ENCODE measurements at places on chromosomes 12 and 14. TPM values are rescaled to one million over a fixed set of nuclear protein-coding genes. Genes with fewer than 3 reads are reported as not detected.

The KERA gene
- not detected for total RNA-seq

The MANSC1 gene
- 10.5 TPM for total RNA-seq

DNA sequence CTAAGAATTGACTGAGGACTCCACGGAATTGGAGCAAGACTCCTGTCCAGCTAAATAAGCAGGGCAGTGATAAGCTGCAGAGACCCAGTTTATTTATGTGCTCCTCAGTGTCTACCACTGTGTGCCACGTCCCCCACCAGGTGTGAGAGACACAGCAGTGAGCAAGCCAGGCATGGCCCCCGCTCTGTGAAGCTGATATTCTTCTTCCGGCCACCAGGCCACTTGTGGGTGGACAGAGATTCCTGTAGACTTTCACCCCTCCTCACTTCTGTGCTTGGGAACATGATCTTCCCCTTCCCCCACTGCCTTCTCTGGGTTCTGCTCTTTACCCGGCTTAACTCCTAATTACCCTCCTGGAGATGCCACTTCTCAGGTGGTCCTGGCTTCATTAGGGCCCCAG, 21.3 kb downstream of the BRAP start:
- no peak for DNase-seq

DNA sequence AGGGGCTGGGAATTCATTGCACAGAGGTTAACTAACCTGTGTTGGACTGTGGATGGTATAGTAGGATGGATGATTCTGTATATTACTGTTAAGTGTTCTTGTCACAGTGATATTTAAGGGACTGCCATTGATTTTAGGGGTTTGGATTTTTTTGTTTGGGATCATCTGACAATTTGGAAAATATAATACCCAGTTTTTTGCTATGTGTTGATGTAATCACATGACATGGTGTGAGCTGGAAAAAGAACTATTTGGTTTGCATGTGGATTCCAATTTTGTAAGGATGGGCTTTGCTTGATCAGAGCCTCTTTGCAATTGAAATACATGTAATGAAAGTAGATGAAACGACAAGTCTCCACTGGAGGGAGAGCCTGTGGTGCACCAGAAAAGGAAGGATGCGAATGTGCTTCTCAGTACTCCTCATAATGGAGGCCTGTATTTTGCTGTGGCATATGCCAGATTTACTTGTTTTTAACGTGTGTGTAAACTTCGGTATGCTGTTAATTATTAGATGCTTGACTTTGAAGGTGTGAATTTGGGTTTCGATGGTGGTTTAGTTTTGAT, 2.7 kb downstream of the DYRK2 start:
- DNase-seq, result peak; percentile 67

- DNase-seq, result no peak
Observed at GRCh38 chr14:43525658-43526057, 981.4 kb downstream of the FSCB start.

DNA sequence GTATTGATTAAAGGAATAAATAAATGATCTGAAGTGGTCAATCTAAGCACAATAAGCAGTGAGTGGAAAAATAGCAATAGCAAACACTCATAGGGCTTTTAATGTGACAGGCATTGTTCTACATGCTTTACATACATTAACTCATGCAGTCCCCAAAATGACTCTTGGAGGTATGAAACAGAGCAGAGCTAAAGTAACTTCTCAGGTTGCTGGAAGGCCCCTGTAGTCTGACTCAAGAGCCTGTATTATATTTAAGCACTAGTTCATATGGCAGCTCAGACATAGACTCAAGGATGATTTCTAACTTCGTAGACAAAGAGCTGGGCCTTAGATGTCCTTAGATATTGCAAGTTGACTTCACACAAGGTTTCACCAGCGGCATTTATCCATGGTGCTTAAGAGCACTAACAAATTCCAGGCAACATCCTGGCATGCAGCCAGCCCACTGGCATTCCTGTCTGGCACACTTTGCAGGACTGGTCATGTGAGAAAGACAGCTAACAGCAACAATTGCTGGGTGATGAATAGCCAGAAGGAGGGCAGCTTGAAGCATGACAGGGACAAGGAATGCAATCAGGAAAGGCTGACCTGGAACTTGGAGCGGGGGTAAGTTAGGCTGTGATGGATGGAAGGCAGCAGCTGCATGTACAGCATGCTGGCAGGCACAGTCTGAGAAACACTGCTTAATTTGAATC, 22.9 kb upstream of the KTN1 start:
- peak; percentile 79 for DNase-seq
